ENCODE measurements at places on chromosomes 6 and 20.

- DNase-seq, result no peak
Measured at GRCh38 chr20:44478206-44478605, 2.5 kb downstream of the TTPAL start.

DNA sequence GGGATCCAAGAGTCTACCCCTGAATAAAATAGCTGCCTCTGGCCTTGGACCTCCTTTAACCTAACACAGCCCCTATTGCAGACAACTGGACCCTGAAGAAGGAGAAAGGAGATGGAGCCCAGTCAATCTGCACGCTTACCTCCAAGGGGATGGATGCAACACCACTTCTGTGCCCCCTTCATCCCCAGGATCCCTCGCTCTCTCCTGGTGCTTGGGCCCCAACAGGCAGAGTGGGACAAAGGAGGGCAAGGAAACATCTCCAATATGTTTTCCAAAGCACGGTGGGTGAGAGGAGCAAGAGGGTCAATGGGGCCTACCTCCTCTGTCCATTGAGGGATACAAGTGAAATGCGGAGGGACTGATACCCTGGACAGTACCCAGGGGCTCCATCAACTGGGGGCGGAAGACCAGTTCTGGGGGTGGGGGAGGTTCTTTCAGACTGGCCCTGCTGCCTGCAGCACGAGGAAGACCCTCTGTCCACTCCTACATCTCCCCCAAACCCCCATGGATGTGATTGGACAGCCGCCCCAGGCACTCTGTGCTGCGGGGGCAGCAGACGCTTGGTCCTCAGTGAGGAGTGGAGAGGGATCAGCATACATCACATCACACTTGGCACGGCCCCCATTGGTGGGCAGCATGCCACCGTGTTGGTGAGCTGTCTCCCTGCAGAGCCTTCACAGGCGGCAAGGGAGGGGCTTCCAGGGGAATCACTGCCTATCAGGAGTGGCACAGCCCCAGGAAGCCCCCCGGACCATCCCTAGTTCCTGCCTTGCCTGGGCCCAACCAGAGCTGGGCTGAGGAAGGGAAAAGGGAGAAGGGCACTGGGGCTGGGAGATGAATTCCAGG, 70.6 kb downstream of the MRPL14 start:
- no peak for DNase-seq

DNA sequence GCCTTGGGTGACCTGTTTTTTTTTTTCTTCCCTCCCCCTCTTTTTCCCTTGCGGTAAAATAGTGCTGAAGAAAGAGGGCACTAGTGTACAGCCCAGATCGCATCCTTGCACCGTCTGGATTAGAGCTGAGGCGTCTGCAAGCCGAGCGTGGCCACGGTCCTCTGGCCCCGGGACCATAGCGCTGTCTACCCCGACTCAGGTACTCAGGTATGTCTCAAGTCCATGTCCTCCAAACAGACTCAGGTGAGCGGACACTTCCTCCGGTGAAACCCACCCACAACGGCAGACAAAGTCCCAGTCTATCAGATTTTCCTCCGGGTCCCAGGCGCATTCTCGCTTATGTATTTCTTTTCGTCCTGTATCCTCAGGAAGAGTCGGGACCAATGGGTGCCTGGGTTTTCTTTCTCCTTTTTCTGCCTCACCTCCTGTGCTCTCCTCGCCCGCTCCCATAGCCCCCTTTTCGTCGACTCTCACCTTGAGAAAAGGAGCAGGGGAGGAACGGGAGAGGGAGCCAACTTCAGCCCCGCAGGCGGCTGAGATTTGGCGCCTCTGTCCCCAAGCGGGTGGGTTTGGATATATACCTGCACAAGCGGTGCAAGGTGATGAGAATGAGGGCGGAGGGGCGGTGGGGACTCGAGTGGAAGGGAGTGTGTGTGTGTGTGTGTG, 1.1 kb upstream of the GRM1 start:
- DNase-seq, result no peak

- no peak for DNase-seq
Measured at GRCh38 chr20:36243726-36244125, 7.4 kb downstream of the AAR2 start.

- no peak for DNase-seq
Measured at GRCh38 chr6:145898376-145898775, 65.8 kb downstream of the SHPRH start.

DNA sequence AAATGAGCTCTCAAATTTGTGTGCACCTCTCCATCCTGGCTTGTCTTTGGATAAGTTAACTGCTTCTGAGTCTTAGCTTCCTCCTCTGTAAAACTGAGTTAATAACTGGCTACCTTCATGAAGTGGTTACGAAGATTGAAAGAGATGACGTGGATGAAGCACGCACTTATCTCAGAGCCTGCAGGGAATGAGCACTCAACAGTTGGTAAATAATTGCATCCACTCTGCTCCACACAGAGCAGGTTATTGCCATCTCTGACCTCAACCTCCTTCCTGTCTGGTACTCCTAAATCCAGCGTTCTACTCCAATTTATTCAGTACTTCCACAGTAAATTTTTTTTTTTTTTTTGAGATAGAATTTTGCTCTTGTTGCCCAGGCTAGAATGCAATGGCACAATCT, 6.9 kb downstream of the AURKA start:
- no peak for DNase-seq

- no peak for DNase-seq
Measured at GRCh38 chr20:15923030-15923776, 650.0 kb downstream of the KIF16B start.

- DNase-seq, result no peak
Measured at GRCh38 chr20:22490287-22491193, 93.8 kb downstream of the FOXA2 start.

- no peak for DNase-seq
Measured at GRCh38 chr6:118864341-118865099, 29.4 kb upstream of the ASF1A start.

- DNase-seq, result no peak
Measured at GRCh38 chr6:11423667-11424066, 113.9 kb upstream of the TMEM170B start.

GRCh38 chr20:63919130-63919529, 24.2 kb downstream of the DNAJC5 start:
- no peak for DNase-seq

DNA sequence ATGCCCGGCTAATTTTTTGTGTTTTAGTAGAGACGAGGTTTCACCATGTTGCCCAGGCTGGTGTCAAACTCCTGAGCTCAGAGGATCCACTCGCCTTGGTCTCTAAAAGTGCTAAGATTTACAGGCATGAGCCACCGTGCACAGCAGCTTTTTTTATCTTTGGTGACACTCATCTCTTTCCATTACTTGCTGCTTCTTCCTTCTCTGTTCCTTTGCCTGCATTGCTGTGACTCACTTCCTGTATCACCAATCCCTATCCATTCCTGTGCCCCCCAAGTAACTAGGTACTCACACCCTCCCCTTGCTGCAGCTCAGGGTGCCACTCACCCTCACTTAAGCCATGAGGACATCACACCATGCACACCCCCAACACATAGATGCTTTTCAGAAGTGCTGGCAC, 24.6 kb downstream of the KHDC1L start:
- no peak for DNase-seq

DNA sequence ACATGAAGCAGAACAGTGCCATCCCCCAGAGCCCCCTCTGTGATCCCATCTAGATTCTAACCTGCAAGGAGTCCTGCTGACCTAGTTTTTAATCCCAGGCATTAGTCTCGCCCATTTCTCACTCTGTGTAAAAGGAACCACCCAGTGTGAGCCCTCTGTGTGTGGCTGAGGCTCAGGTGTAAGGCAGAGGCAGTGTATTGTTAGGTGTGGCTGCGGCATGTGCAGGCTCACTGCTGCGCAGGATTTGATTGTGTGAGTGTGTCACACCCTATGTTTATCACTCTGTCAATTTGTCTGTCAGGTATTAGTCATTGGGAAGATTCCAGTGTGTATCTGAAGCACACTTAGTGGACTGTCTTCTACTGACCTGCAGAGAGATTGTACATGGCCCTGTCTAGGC, 13.7 kb upstream of the CST8 start:
- no peak for DNase-seq

- DNase-seq, result no peak
Measured at GRCh38 chr20:7935027-7935551, 5.2 kb downstream of the HAO1 start.

- DNase-seq, result no peak
Measured at GRCh38 chr6:163946437-163946836, 531.9 kb downstream of the QKI start.

DNA sequence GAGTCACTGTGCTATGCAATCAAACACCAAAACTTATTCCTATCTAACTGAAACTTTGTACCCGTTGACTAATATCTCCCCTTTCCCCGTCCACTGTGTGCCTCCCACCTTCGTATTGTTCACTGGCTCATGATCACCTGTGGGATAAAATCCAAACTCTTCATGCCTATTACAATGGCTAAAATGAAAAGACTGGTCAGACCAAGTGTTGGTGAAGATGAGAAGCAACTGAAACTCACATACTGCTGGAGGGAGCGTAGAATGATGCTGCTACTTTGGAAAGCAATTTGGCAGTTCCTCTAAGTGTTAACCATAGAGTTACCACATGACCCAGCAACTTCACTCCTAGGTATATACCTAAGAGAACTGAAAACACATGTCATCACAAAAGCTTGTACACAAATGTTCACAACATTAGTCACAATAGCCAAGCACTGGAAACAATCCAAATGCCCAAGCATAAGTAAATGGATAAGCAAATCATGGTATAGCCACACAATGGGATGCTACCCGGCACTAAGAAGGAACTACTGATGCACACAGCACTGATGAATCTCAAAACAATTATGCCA, 13.1 kb downstream of the RPS10 start:
- DNase-seq, result no peak

- no peak for DNase-seq
Measured at GRCh38 chr6:13796781-13797180, 17.6 kb downstream of the MCUR1 start.

DNA sequence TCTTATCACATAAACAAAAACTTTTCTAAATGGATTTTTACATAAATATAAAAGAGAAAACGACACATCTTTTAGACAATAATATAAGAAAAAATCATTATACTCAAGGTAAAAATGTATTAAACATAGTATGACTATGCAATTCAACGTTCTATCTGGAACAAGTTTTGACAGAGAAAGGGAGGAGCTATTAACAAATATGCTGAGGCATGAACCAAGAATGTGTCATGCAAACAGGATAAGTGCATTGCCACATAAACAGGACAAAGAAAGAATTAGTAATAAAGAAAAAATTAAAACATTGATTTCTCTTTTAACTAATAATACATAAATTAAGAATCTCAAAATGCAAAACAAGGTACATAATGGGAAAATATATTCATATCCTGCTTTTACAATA, 1353.4 kb upstream of the GJE1 start:
- DNase-seq, result no peak

GRCh38 chr20:24810676-24811407, 138.2 kb upstream of the CST7 start:
- DNase-seq, result no peak

DNA sequence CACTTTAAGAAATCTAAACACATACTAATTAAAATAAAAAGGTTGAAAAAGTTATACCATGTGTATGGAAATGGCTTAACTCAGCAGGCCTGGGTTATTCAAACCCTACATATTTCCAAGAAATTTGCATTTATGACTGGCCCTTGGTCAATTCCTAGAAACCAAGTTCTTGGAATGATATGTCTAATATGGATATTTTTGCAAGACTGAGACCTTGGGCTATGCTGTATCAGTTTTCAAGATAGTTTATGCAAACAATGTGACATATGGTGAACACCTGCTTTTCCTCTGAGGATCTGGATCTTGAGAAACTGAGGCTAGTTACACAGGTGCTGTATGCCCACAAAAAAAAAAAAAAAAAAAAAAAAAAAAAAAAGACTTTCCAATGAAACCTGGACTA, 536.9 kb upstream of the HS3ST5 start:
- no peak for DNase-seq

DNA sequence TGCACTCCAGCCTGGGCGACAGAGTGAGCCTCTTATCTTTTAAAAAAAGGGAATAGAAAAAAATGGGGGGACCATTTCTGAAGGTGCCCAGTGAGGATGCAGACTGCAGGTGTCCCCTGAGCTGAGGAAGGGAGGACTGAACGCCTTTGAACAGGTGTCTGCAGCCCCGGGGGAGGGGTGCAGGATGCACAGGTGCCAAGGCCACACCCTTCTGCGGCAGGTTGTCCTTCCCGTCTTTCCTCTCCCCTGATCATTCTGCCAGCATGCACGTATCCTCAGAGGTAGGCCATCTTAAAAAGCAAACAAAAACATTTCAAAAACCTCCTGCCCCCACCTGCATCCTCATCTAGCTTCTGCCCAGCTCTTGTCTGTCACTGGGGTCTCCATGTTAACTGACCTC, 101.3 kb downstream of the MTHFD1L start:
- DNase-seq, result no peak

Data from stimulated activated CD4-positive, alpha-beta T cell treated with anti-CD3 and anti-CD28 coated beads, Interleukin-12 subunit alpha, Interleukin-12 subunit beta, amount 100 ng/mL, for 24 hours (primary cell).